ENCODE measurements at places on chromosomes 12 and 14.

GRCh38 chr12:16258963-16259362 lies 18.5 kb downstream of the SLC15A5 start:
- no peak for DNase-seq

- no peak for DNase-seq
Observed at GRCh38 chr12:69719336-69720316, 19.0 kb upstream of the RAB3IP start.

DNA sequence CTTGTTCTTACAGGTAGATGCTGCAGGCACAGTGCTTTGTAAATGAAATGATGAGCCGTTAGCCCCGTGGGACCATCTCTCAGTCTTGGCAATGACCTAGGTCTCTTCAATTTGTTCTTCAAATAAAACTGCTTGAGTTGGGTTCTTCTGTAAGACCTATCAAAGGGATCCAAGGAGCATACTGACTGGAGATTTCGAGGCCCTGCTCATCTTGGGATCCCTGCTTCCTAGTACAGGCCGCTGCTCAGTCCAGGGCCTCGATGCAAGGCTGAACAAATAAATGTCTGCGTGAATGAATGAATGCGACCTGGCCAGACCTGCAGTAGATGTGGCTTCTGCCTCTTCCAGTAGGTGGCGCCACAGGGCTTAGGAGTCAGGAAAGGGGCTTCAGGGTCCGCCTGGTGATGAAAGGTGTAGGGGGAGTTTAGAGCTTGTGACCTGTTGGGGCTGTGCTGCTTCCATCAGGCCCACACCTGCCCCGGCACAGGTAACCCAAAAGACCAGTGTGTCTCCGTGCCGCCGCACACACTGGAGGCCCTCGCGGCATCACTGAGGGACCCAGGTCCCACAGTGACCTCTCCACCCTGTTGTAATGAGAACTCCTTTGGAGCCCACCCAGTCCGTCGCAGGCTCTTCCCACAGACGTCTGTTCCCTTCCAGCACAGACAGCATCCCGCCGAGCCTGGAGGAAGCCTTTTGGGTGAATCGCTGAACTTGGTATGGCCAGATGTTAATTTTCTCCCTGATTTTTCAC lies 4.4 kb downstream of the CACNA1C start:
- peak; percentile 12 for DNase-seq

- DNase-seq = no peak
Observed at GRCh38 chr14:95503365-95504134, 12.9 kb downstream of the SYNE3 start.

Measured in stimulated activated CD8-positive, alpha-beta memory T cell treated with anti-CD3 and anti-CD28 coated beads, Interleukin-15, amount 100 ng/mL, for 48 hours (primary cell).